M059J (cell line): ENCODE measurements at places on chromosomes 7 and 10. TPM values are rescaled to one million over a fixed set of nuclear protein-coding genes. Genes with fewer than 3 reads are reported as not detected.

Gene AP3M1
- total RNA-seq = 26.4 and 38.6 TPM in 2 replicates

Gene CLIP2
- 11.5 and 18.8 TPM in 2 replicates for total RNA-seq

Gene MCM10
- 9.4 and 11.6 TPM in 2 replicates for total RNA-seq

- DNase-seq = no peak
Measured at GRCh38 chr7:28484606-28484935, 72.3 kb downstream of the CREB5 start.

GRCh38 chr7:82629583-82629982 lies 186.0 kb upstream of the CACNA2D1 start:
- DNase-seq = no peak

DNA sequence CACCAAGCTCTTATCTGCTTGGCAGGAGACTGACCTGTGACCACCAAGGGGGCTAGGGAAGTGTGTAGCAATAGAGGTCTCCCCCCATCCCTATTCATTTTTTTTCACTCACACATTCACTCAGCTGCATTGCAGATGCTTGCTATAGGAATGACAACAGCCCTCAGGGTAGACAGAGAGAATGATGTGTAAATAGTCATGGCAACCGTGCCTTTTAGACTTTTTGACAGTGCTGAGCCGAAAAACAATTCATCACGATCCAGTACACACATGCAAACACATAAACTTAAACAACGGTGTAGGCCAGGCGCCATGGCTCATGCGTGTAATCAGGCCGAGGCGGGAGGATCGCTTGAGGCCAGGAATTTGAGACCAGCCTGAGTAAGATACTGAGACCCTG lies 7.6 kb upstream of the ELN start:
- peak; percentile 55 for DNase-seq

DNA sequence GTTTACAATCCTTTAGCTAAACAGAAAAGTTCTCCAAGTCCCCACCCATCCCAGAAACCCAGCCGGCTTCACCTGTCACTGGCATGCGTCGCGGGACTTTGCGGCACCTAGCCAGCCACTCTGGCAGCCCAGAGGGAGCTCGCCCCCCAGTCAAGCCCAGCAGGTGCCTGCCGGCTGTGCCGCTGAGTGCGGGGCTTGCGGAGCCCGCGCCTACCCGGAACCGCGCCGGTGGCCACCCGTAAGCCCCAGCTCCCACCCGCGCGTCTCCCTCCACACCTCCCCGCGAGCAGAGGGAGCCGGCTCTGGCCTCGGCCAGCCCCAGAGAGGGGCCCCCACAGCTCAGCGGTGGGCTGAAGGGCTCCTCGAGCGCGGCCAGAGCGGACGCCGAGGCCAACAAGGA lies 446.1 kb downstream of the GRM8 start:
- no peak for DNase-seq

DNA sequence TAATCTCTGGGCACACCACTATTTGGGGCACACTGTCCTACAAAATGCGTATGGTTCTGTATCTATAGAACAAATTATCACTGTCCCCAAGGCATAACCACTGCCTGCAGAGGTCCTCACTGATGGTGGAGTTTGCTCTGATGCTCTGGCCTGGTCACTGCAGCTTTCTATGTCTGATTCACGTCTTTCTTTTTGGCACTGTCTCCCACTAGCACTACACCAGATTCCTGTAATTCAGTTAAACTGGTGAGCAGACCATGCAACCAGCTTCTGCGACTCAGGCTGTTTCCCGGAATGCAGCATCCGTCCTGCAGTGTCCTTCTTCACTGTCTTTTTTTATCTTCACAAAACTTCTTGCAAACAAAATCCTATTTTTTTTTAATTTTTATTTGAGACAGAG lies 112.8 kb downstream of the KLF6 start:
- no peak for DNase-seq

DNA sequence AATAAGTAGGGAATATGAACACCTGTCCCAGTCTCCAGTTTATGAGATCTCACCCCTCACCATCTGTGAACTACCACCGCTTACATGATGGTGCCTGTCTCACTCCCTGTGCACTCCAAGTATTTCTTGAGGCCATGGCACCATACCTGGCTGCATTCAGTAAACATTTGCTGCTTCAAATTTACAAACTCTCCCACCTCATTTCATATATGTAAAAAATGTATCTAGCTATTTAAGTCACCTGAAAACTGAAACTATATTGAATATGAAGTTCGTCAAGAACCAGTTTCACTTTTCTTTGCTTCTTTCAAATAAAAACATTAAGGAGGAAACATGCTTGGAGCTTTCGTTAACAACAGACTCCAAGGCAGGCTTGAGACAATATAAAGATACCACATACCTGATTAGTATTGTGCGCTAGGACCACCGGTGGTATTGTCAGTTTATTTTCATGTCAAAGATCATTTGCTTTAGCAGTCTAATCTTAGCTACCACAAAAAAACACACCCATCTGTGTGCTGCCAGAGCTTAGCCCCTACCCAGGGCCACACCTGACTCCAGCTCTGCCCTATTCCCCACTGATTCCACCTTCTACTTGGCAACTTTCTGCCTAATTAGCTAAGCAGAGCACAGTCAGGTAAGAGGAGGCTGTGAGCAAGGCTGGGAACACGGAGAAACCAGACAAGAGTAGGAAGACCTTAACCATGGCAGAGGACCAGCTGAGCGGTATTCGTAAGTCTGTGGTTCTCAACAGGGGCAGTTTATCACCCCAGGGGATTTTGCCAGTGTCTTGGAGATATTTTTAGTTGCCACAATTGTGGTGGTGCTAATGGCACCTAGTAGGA lies 92.0 kb downstream of the ZFAND4 start:
- DNase-seq = peak; percentile 16

DNA sequence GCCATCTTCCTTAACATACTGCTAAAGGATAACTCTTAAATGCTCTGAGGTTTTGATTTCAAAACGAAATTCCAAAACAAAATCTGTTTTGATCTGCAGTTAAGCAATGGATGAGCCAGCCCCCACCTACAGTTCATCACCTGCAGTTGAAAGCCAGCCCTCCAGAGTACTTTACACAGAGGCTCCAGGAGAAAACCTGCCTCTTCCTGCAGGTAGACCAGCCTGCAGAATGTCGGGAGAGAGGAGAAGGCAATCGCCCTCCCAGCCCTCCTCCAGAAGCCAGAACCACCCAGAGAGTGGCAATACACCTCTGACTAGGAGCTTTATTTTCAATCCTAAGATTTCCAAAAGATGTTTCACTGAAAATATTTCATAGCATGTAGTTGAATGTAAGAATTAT lies 798.1 kb downstream of the GATA3 start:
- DNase-seq = no peak

DNA sequence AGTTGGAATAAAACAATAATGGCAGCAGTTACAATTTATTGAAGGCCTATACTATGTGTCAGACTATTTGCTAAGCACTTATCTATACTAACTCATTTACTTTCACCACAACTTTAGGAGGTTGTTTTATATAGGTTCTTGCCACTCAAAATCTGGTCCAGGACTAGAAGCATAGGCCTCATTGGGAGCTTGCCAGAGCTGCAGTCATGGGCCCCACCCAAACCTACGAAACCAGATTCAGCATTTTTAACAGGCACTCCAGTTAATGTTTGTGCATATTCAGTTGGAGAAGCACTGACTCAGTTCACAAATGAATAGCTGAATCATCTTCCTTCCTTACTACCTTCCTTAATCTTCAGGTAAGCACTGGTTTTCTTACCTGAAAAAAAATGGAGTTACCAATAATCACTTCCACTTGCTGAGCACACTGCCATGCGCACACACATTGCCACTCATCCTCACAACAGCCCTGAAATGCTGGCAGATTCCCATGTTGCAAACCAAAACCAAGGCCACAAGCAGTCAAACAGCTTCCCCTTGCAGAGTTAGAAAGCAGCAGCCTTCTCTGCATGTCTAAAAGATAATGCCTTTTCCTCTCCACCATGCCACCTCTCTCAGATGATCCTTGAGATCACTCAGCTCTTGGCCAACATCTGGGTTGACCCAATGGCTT lies 122.4 kb downstream of the SLC16A9 start:
- DNase-seq = no peak

DNA sequence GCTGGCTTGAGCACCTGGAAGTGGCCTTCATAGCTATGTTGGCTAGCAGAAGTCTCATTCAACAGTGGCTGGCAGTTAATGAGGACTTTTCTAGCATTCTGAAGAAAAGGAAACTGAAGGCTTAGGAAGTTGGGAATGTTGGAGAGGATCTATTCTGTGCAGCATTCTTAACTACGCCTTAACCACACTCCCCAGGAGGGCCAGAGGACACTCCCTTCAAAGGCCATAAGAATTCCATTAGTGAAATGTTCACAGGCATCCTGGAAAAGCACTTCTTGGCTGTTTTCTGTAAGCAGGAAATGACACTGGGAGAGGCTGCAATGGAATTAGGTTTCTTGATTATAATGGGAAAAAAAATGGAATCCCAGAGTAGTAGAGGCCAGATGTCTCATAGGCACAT lies 188.9 kb downstream of the ARHGAP12 start:
- DNase-seq = peak; percentile 65

DNA sequence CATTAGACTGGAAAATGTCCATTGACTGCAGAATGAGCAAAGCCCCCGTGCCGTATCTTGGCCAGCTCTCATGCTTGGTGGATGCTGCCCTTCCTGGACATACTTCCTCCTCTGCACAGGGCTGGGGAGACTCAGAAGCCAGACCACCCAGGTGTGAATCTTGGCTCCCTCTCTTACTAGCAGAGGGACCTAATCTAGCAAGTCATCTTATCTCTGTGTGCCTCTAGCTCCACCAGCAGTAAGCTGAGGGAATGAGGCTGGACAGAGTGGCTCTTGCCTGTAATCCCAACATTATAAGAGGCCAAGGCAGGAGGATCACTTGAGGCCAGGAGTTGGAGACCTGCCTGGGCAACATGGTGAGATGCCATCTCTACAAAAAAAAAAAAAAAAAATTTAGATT lies 173.8 kb upstream of the GHITM start:
- no peak for DNase-seq

- DNase-seq = peak; percentile 66
Measured at GRCh38 chr10:109977382-109977806, 30.4 kb upstream of the ADD3 start.

DNA sequence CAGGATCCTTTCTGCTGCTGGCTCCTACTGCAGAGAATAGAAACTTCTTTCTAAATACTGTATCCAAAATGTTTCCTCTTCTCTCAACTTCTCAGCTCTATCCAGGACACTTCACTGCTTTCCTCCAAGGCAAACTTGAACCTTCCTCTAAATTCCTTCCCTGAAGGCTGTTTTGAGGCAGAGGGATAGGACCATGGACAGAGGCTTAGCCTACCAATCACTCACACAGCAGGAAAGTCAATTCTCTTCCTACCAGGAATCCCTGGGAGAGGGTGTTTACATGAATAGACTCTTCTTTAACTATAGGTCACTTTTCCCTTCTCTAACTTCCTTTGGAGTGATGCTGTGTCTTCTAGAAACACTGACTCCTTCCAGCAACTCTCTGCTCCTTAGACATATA lies 115.6 kb upstream of the MKLN1 start:
- DNase-seq = peak; percentile 39

DNA sequence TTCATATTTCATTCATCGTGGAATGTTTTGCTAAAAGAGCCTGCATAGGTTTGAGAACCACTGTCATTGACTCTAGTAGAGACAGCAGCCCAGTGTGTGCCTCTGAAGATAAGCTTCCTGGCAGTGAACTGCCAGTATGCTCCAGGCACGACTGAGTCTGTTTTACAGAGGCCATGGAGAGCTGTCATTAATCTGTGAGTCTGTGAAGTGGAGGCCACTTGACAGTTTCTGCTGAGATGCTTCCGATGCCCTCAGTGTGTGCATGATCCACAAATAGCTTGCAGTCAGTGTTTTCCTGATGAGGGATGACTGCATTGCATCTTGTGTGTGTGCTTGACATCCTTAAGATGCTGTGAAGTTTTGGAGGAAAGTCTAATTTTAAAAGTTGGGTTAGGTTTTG lies 162.2 kb downstream of the PFKFB3 start:
- DNase-seq = no peak
